ENCODE measurements at places on chromosomes 2 and 18.

GRCh38 chr2:57990118-57990725 is 56.4 kb upstream of the VRK2 start:
- DNase-seq: no peak

- no peak for DNase-seq
Observed at GRCh38 chr18:72336786-72337185, 207.4 kb downstream of the CBLN2 start.

GRCh38 chr2:51710222-51710621 is 678.3 kb upstream of the NRXN1 start:
- DNase-seq: peak; percentile 8

GRCh38 chr2:106358081-106358480 is 110.1 kb downstream of the RGPD3 start:
- no peak for DNase-seq

DNA sequence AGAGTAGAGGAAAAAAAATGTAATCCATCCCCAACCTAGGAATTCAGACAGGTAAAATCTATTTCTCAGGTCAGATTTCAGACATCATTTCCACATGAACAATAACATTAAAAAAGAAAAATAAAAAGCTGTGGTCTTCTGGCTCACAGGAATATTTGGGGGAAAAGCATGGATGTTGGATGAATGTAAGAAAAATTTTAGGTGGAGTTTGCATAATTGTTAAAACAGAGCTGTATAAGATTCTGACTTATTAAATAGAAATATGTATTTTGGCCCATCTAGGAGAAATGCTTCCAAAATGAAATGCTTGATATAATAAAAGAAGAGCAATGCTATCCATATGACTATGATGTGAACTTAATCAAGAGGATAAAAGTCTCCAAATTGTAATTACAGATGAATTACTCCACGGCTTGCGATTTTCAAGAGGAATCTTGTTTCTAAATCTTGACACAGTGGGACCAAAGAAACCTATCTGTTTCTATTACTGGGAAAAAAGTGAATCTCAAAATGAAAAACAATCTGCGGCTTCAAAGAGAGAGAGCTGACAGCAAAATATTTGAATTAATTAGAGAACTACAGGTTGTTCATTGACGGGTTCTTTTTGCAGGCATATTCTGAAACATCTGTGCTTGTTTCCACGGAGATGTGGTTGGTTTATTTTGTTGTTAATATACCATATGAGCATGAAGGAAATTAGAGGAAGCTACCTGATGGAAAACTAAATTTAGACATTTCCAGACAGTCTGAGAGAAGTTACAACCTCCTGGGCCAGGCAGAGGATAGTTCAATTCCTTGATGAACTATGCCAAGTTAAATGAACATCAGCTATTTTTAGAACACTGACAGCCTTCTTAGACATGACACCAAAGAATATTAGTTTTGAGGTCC is 468.7 kb downstream of the PID1 start:
- no peak for DNase-seq

- no peak for DNase-seq
Observed at GRCh38 chr2:118607641-118608040, 239.8 kb downstream of the EN1 start.

GRCh38 chr2:178202927-178203326 is 8.6 kb downstream of the OSBPL6 start:
- no peak for DNase-seq

DNA sequence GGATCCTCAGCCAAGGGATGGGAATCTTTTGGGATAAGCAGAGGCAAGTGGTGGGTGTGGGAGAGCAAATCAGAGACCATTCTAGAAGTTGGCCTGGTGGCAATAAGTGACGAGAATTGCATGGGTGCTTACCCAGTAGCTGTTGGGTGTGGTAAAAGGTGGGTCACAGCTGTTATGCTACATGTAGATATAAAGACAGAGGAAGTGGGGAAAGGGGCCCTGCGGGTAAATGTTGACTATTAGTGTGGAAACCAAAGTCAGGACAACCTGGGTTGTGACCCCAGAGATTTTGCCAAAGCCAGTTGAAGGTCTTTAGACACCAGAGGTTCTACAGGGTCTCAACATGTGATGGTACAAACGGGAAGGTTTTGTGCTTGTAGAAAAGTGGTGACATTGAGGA is 443.6 kb upstream of the HNRNPA3 start:
- DNase-seq: no peak

DNA sequence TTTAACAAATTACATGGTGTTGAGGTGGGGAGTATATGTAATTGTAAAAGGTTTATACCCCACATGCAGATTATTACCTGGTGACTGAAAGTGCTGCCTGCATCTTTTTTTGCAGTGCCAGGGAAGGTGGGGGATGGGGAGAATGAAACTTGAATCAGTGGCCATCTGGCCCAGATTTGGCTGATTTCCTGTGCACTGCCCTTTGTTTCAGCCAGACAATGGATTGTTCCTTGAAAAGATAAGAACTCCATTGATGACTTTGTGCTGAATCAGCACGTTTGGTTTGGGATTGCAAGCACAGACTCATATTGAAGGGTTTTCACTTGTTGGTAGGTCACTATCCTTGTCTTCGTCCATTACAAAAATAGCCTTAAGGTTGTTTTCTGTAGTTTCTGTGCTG is 20.9 kb downstream of the GREB1L start:
- DNase-seq: no peak

DNA sequence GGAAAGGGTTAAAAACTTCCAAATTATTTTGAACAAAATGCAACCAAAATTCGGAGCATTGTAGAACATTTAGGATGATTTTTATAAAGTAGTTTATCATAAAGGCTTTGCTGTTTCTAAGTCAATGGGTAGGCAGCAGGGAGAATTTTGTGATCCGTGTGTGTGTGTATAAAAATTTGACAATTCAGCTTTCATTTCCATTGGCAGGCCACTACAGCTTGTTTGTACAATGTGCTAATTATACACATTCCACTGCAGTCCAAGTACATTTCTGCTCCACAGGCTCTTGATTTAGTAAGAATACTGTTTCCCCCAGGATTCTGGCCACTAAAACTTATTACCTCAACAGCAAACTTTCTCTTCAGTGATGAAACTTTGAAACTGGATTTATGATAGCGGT is 71.8 kb upstream of the LTBP1 start:
- DNase-seq: no peak

DNA sequence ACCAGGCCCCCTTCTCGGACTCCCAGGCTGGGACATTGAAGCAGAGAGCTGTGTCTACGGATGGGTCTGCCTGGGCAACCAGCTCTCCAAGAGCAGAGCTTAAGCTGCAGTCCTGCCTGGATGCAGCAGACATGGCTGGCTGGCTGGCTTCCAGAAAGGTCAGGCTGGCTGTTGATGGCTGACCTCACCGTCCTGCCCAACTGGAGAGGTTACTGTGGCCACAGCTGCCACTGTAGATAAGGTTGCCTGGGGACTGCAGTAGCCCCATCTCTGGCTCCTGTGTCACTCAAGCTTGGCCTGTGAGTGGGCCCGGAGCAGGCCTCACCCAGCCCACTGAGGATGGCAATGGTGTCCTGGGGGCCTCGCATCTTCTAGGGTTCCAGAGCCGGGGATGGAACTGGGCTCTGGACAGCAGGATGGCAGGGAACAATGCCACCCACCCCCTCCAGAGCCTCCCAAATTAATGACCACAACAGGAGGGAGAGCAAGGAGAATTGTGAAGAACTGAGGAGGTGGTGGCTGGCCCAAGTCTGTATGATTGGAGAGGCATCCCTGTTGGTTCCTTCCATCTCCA is 37.0 kb upstream of the FOSL2 start:
- peak; percentile 87 for DNase-seq

DNA sequence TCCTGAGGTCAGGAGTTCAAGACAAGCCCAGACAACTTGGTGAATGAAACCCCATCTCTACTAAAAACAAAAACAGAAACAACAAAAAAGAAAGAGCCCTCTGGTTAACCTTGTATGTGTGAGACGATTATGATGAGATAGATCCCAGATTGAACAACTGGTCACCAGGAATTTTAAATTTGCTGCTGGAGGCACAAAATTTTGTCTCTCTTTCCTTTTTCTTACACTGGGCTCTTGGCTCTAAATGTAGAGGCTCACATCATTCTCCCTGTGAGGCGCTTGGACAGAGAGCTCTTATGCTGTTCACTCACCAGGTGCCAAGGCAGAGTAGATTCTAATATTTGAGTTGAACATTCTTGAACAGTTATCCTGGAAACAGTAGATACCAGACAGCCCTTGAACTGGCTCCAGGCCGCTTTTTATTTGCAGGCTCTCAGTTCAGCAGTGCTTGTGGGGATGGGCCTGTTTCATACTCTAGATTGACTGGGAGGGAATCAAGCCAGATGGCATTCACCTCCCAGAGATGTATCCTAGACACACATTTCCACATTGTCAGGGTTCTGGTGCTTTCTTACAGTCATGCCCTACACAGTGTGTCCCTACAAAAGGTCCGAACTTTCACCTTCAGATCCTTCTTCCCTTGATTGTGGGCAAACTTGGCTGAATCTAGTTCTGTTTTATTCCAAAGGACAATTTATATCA is 1159.6 kb downstream of the RPIA start:
- no peak for DNase-seq

GRCh38 chr2:219916726-219917440 is 289.5 kb downstream of the SLC4A3 start:
- DNase-seq: no peak

- DNase-seq: no peak
Observed at GRCh38 chr2:239717319-239717675, 307.8 kb downstream of the NDUFA10 start.

DNA sequence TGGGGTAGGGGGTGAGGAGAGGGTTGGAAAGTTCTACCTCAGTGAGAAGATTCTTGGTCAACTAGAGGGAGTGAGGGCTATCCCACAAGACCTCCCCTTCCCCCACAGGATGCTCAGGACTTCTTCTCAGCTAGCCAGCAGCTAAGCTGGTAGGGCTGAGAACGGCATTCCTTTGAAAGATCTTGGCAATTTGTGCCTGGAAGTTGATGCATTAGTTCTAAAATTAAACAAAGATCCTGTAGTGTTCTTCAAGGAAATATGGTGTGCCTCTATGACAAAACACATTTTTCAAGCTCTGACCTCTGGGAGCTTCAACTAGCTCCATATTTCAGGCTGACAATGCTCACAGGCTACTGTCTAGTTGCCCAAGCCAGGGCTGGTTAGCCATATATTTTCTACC is 2.3 kb downstream of the LYPD1 start:
- no peak for DNase-seq

GRCh38 chr18:73980289-73980979 is 167.2 kb downstream of the FBXO15 start:
- DNase-seq: peak; percentile 19

- no peak for DNase-seq
Observed at GRCh38 chr2:192513575-192513974, 318.8 kb upstream of the TMEFF2 start.

DNA sequence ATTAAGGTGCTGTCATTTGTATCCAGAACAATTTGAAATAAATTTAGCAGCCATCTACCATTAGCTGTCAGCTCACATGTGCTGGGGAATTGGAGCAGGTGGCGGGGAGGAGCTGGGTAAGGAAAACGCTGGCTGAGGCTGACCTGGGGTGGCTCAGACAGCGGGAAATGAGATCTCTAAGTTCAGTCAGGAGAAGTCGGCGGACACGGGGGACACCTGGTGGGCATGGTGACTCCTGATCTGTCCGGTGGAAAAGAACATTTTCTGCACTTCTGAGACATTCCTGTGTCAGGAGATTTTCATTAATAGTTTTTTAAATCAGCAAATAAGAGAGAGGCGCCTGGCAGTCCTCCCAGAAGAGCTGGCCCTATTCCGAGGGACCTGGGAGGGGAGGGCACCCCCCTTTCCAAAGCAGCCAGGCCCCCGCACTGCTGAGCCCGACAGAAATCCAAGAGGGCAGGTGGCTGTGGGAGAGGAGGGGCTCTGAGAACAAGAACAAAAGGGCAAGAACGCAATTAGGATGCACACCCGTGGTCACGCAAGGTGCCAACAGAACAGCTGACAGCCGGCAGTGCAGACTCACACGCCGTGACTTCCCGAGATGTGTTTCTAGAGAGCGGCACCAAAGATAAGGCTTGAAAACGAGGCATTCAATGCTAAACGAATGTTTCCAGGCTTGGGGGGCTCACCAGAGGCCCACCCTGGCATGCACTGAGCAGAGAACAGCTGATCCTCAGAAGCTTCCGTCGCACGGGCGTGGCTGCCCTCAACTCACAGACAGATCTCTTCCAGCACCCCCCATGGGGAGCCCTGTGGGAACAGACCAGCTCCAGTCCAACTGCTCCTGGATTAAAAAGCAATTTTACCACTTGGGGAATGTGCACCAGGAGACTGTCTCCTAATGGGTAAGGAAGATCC is 26.4 kb downstream of the SLC66A2 start:
- no peak for DNase-seq

GRCh38 chr18:13235981-13236380 is 17.4 kb downstream of the LDLRAD4 start:
- no peak for DNase-seq

- no peak for DNase-seq
Observed at GRCh38 chr18:53886058-53886457, 338.4 kb downstream of the MBD2 start.

GRCh38 chr18:62201870-62202269 is 14.8 kb downstream of the RELCH start:
- DNase-seq: no peak

DNA sequence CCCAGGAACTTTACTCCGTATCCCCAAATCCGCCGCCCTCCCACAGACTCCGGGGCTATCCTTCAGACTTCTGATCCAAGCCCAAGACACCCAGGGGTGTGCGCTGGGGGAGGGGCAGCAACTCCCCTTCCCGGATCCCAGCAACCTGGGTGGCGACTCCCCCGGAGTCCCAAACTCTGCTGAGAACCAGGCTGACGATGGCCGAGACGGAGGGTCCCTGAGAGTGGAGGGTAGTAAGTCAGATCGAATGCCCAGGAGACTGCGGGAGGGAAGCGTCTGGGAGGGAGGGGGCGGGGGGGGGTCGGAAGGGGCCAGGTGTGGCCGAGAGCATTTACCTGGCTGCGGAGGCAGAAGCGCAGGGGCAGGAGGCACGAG is 7.0 kb upstream of the TNS1 start:
- no peak for DNase-seq

DNA sequence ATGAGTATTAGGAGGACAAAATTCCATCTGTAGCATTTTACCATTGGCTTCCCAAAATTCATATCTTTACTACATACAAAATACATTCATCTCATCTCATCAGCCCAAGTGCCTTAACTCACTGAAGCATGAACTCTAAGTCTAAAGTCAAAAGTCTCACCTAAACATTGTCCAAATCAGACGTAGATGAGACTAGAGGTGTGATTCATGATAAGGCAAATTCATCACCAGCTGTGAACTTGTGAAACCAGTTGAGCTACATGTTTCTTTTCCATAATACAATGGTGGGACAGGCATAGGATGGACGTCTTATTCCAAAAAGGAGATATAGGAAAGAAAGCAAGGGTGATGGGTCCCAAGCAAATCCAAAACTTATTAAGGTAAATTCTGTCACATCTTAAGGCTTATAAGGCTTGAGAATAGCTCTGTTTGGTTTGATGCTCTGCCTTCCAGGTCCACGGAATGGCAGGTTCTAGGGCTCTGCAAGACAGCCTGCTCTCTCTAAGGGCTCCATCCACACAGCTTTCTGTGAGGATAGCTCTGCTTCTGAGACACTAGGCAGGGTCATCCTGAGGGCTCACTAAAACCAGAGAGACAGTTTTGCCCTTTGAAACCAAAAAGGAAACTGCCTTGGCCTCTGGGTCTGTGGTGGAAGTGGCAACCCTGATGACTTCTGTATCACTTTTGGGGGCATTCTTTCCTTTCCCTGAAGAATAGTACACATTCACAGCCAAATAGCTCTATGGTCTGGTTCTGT is 9.6 kb downstream of the IFIH1 start:
- no peak for DNase-seq

GRCh38 chr2:8526403-8526696 is 155.5 kb upstream of the ID2 start:
- peak; percentile 37 for DNase-seq

Measured in BE2C (cell line).